ENCODE measurements at places on chromosomes 5 and 9. TPM values are rescaled to one million over a fixed set of nuclear protein-coding genes. Genes with fewer than 3 reads are reported as not detected.

GRCh38 chr9:18195223-18195622 lies 278.7 kb upstream of the ADAMTSL1 start:
- DNase-seq, result no peak

The GGTA1 gene
- 0.12 TPM for total RNA-seq

The SMIM32 gene
- not detected for total RNA-seq

- DNase-seq, result no peak
Measured at GRCh38 chr5:39205550-39205949, 13.8 kb downstream of the FYB1 start.

- DNase-seq, result no peak
Measured at GRCh38 chr9:137316012-137316981, 14.2 kb upstream of the NRARP start.

- DNase-seq, result no peak
Measured at GRCh38 chr5:177325868-177326381, 14.2 kb upstream of the MXD3 start.

- no peak for DNase-seq
Measured at GRCh38 chr5:135934939-135935338, 19.8 kb downstream of the LECT2 start.

DNA sequence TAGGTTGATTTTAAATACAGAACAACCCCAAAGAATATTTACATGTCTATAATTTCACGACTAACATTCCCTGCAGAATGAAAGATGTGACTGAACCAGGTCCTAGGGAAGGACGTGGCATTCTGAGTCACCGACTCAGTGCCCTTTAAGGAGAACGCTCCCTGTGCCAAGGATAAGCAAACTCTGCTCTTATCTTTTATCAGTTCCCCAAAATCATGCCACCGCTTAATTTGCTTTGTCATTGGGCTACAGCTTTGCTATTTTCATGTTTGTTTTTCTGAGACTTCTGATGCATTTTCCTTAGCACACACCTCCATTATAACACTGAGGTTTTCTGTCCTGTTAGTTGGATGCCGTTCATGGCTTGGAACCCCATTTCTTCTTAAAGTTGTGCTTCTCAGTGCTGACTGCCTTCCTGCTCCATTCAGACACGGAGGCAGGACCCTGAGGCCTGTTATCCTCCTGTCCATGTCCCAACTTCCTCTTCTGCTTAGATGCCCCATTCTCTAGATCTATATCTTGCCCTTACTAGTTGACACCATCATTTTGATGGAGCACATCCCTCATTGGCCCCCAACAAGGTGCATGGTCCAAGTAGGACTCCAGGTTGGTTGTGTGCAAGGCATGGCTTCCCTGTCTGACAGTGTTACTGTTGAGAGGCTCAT lies 11.2 kb upstream of the SEMA4D start:
- no peak for DNase-seq

- DNase-seq, result no peak
Measured at GRCh38 chr9:68947015-68947414, 66.9 kb downstream of the PRKACG start.

DNA sequence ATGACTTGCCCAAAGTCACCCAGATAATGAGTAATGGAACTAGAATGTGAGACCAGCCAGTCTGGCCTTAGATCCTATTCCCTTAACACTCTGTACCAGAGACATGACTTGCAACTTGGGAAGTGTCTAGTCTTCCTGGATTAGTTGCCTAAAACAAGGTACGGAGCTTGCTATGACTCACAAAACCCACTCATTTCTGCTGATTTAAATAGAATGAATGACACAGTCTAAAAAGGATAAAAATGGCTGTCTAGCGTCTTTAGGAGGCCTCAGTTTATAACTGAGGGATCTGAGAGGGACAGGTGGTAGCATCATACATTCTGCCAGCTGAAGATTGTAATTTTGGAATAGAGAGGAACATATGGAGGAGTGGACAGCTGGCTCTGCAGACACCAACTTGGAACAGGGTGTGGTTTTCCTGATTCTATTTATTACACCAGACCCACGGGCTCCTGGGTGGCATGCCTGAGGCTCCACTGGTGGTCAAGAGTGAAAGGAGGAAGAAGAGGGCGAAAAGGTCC lies 62.7 kb downstream of the ABLIM3 start:
- no peak for DNase-seq

GRCh38 chr5:80904533-80905187 lies 55.5 kb upstream of the RASGRF2 start:
- no peak for DNase-seq

DNA sequence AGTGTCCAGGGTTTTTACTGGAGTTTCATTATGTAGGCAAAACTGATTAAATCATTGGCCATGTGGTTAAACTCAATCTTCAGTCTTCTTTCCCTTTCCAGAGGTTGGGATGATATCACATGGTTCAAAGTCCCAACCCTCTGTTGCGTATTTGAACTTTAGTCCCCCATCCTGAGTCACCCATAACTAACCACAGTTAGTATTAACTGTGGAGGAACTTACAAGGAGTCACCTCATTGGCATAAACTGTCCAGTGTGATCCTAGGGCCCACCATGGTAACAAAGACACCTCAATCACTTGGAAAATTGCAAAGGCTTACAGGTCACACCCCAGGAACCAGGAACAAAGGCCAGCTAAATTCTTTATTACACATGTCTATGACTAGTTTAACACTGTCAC lies 188.5 kb downstream of the COX7C start:
- DNase-seq, result no peak

GRCh38 chr9:124482431-124483031 lies 24.7 kb downstream of the NR5A1 start:
- DNase-seq, result no peak

DNA sequence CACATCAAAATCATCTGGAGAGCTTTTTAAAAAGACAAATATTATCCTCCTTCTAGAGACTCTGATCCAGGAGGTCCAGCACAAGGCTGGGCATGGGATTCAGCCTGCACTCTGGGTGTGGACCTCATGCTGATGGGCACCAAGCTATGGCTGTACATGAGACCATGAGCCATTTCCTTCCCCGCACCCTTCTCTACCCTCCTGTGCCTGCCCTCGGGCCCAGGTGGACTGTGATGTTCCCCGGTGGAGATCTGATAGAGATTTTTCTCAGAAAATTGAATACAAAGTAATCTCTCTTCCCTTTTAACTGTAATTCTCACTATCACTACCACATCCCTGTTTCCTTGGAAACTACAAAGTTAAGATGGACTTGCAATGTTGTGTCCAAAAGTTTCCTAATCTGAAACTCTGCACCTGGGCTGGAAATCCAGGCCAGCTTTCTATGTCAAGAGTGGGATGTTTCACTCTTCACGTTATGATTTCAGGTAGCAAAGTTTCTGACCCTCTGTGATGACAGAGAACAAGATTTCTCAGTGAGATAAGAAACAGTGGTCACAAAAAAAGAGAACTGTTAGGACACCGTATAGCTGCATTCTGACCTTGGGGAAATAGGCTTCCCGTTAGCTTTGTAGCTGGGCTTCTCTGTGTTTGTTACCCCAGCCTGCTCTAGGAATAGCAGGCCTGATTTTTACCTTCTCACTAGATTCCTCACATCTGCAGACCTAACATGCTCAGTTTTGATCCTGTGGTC lies 11.5 kb downstream of the SFXN1 start:
- no peak for DNase-seq

DNA sequence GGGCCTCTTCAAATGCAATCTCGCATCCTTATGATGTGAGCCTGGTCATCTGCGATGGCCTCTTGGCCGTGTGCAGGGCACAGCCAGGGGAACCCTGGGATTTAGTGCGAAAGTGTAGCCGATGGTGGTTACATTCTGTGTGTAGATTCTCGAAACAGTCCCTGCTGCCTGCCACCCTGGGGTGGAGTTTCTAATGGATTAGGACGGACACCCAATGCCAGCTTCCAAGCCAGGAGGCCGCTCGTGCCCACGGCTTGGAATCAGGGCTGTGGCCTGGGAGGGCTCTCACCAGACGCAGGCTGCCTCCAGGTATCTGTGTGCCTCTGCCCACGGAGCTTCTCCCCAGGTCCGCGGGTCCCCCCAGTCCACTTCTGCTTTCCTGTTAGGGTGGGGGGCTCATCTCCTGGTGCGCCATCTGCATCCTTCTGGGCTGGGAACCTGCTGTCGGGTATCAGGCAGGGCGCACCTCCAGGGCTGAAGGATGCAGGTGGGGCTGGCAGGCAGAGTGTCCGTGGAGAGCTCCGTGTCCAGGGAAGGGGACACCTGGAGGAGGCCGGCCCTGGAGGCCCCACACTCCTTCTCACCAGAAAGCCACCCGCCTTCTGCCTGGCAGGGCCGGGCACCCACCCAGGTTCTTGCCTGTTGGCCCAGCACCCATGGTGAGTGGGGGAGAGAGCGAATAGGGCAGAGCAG lies 3.4 kb upstream of the SLC12A7 start:
- no peak for DNase-seq
